HCT116 (cell line): ENCODE measurements at places on chromosomes 2 and 18.

GRCh38 chr2:166451468-166451867, 42.6 kb downstream of the SCN7A start:
- H3K36me3 ChIP-seq: no peaks in the 10 kb centered on the region
- no peak overlapping the region for H3K27ac ChIP-seq
- no peaks in the 10 kb centered on the region for H3K4me1 ChIP-seq
- H3K4me3 ChIP-seq: no peak overlapping the region

- H3K27ac ChIP-seq: no peak overlapping the region
- H3K36me3 ChIP-seq: no peaks in the 10 kb centered on the region
- no peaks in the 10 kb centered on the region for H3K4me1 ChIP-seq
Observed at GRCh38 chr2:82314836-82315472, 2010.4 kb upstream of the LRRTM1 start.

- H3K4me1 ChIP-seq: no peaks in the 10 kb centered on the region
- H3K36me3 ChIP-seq: no peaks in the 10 kb centered on the region
- no peaks in the 10 kb centered on the region for H3K27me3 ChIP-seq
- no peak overlapping the region for H3K4me3 ChIP-seq
Observed at GRCh38 chr18:74480149-74480651, 16.0 kb upstream of the CNDP2 start.

DNA sequence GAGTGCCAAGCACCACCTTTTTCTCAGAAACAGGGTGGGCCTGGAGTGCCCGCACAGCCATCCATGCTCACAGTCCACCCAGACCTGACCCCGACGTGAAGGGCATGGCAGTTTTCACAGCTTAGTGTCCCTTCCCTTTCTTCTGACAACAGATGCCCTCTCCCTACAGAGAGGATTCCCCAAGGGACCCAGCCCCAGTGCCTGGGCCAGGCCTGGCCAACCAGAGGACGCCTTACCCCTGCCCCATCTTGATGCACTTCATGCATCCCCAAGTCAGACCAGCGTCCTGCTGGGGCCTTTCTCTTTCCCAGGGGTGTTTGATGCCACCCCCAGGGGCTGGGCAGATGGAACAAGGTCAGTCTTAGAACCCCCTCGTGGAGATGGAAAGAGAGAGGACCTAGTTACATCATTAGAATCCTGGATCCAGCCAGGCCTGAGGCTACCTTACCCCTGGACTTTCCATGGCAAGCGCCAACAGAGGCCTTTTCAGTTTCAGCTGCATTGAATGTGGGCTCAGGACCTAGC, 3.8 kb downstream of the ANKMY1 start:
- DNase-seq: no peak
- H3K27ac ChIP-seq: no peak overlapping the region
- no peaks in the 10 kb centered on the region for H3K27me3 ChIP-seq
- H3K36me3 ChIP-seq: 0 out of 2 replicates have a peak, but pooled peaks cover 2% of the 10 kb centered on the region
- no peak overlapping the region for H3K4me3 ChIP-seq
- H3K4me1 ChIP-seq: peaks cover 7% of the 10 kb centered on the region

DNA sequence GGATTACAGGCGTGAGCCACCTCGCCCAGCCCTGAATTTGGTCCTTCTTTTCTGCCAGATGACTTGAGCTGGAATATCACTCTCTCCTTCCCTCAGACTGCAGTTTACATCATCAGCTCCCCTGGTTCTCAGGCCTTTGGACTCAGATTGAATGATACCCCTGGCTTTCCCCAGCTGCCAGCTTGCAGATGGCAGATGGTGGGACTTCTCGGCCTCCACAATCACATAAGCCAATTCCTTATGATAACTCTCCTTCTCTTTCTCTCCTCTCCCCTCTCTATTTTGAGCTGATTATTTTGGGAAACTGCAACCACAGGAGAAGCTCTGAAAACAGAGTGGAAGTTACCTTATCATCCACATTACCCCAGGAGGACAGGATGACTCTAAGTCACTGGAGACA, 33.4 kb upstream of the ATP8B1 start:
- peaks cover 18% of the 10 kb centered on the region for H3K4me1 ChIP-seq
- no peak overlapping the region for H3K4me3 ChIP-seq
- no peak overlapping the region for H3K27ac ChIP-seq
- H3K36me3 ChIP-seq: no peaks in the 10 kb centered on the region
- no peak for DNase-seq

DNA sequence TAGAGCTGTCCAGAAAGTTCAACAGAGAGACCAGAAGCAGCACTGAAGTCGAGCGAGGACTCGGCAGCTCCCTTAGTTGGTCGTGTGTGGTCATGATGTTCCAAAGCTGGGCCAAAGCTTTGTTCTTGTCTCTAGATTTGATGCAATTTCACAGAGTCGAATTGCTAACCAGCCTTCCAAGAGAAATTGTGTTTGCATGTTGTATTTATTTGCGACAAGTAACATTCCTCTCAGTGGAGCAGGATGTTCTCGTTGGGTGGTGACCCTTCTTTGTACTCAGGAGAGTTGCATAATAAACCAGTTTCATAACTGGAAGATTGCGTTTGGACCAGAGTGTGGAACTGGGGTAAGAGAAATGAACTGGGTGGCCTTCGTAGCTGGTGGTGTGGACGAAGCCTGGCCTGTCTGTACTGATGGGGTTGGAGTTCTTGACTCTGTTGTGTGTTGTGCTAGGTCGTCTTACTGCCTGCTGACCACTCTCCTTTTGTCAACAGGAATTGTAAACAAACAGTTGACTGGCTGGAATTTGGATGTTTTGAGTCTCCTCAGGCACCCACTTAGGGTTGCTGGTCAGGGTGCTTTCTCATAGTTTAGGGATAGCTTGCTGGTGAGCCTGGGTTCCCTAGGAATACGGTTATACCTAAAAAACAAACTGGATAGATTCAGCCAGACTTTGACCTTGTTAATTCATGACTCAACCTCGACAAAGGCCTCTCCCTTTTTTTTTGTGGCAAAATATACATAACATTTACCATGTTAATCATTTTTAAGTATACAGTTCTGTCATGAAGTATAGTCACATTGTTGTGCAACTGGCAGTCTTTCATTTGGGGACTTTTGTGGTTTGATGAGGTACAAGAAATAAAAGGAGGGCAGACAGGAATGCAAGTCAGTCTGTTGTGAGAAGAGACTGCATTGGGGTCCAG, 28.9 kb upstream of the TOGARAM2 start:
- H3K27me3 ChIP-seq: no peaks in the 10 kb centered on the region
- H3K4me1 ChIP-seq: peaks cover 31% of the 10 kb centered on the region
- no peak overlapping the region for H3K27ac ChIP-seq
- no peak overlapping the region for H3K4me3 ChIP-seq
- H3K36me3 ChIP-seq: peaks cover 25% of the 10 kb centered on the region

- no peak for DNase-seq
- peaks cover 40% of the 10 kb centered on the region for H3K4me1 ChIP-seq
- no peaks in the 10 kb centered on the region for H3K27me3 ChIP-seq
Observed at GRCh38 chr2:200968735-200969134, 5.3 kb upstream of the ORC2 start.

- no peaks in the 10 kb centered on the region for H3K36me3 ChIP-seq
- H3K27ac ChIP-seq: no peak overlapping the region
- no peak overlapping the region for H3K4me3 ChIP-seq
- no peaks in the 10 kb centered on the region for H3K27me3 ChIP-seq
Observed at GRCh38 chr2:172096626-172097547, 5.8 kb downstream of the DLX2 start.

DNA sequence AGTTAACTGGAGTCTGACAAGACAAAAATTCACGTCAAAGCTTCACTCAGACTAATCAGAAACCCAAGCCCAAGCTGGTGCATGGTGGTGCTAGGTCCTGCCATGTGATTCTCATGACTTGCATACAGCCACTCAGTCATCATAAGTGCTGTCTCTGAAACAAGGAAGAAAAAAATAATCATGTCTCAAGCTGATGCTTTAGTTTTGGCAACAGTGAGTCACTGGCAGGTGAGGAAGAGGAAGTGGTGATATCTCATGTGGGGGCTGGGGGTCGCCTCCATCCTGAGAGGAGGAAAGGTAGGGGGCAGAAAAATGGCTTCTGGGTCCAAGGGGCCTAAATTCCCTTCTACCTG, 136.3 kb downstream of the TMEM163 start:
- no peak overlapping the region for H3K27ac ChIP-seq
- H3K4me1 ChIP-seq: no peaks in the 10 kb centered on the region
- H3K4me3 ChIP-seq: no peak overlapping the region
- peaks cover 11% of the 10 kb centered on the region; the same call in 1 of the 2 replicates for H3K27me3 ChIP-seq

GRCh38 chr18:33201509-33201926, 239.0 kb downstream of the CCDC178 start:
- H3K36me3 ChIP-seq: no peaks in the 10 kb centered on the region
- no peaks in the 10 kb centered on the region for H3K4me1 ChIP-seq
- no peak for DNase-seq
- no peak overlapping the region for H3K4me3 ChIP-seq

- H3K4me1 ChIP-seq: no peaks in the 10 kb centered on the region
- H3K36me3 ChIP-seq: no peaks in the 10 kb centered on the region
- no peak overlapping the region for H3K4me3 ChIP-seq
- peaks cover 29% of the 10 kb centered on the region for H3K27me3 ChIP-seq
Observed at GRCh38 chr2:236608188-236608525, 38.5 kb downstream of the ACKR3 start.

DNA sequence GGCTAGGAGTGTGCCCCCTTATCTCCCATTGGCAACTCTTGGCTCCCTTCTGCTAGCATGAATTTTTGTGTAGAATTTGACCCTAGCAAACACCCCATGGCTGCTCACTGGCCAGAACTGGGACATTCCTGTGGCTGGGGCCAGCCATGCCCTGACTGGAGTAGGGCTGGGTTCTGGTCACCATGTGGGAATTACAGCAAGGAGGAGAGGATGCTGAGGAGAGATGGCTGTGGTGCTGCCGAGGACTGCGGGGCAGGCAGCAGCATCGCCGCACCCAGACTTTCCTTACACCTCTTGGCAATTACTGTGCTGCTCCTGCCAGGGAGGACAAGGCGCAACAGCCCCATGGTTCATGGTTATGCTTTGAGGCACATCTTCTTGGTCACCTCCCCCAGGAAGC, 12.7 kb downstream of the KCNF1 start:
- no peak for DNase-seq
- H3K27ac ChIP-seq: no peak overlapping the region
- H3K4me1 ChIP-seq: no peaks in the 10 kb centered on the region
- no peaks in the 10 kb centered on the region for H3K27me3 ChIP-seq
- H3K4me3 ChIP-seq: no peak overlapping the region
- no peaks in the 10 kb centered on the region for H3K36me3 ChIP-seq

DNA sequence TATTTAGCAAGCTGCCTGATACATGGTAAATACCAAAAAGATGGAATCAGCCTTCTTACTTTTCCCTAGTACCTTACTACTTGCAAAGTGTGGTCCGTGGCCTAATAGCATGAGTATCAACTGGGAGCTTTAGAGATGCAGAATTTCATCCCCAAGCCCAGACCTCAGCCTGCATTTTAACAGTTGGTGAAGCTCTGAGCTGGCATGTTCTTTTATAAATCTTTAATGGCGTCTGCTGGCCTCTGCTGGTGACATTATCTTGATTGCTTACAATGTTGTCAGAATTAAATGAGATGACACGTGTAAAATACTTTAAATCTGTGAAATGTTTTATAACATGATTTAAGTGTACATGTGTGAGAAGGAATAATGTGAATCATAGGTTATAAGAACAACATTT, 115.1 kb upstream of the NOSTRIN start:
- H3K27ac ChIP-seq: no peak overlapping the region
- no peaks in the 10 kb centered on the region for H3K36me3 ChIP-seq
- no peak for DNase-seq

GRCh38 chr2:179341152-179341866, 76.7 kb upstream of the SESTD1 start:
- no peaks in the 10 kb centered on the region for H3K36me3 ChIP-seq
- no peak overlapping the region for H3K4me3 ChIP-seq
- no peaks in the 10 kb centered on the region for H3K27me3 ChIP-seq
